Thymus (tissue), 14 donors: ENCODE measurements at places on chromosomes 6 and 20. TPM values are rescaled to one million over a fixed set of nuclear protein-coding genes. Genes with fewer than 3 reads are reported as not detected.

Gene HLA-DQA2
- total RNA-seq = 45.0 TPM

Gene ELMO2
- total RNA-seq = 23.3 TPM

Gene GFRA4
- 0.19 TPM for total RNA-seq

Gene ACTL10
- 1.2 TPM for total RNA-seq

Gene STX16
- 17.4 TPM for total RNA-seq

Gene C6orf52
- total RNA-seq = 1.7 TPM

Gene BANF2
- total RNA-seq = 0.14 TPM

Gene BPIFA2
- not detected for total RNA-seq

Gene KHDRBS2
- 1.5 TPM for total RNA-seq

Gene VIP
- 0.14 TPM for total RNA-seq

Gene TEAD3
- 1.1 TPM for total RNA-seq

Gene IER3
- total RNA-seq = 17.9 TPM
